ENCODE measurements at places on chromosomes 6 and 20. TPM values are rescaled to one million over a fixed set of nuclear protein-coding genes. Genes with fewer than 3 reads are reported as not detected.

The NAPB gene
- total RNA-seq = 6.4 TPM

The OTOR gene
- not detected for total RNA-seq

The COL10A1 gene
- total RNA-seq = not detected

The C20orf204 gene
- 0.85 TPM for total RNA-seq

The SOX18 gene
- not detected for total RNA-seq

The MPIG6B gene
- total RNA-seq = not detected

The COL9A1 gene
- not detected for total RNA-seq

The DYNLT2 gene
- 0.72 TPM for total RNA-seq

The GHRH gene
- not detected for total RNA-seq

The HLA-DMB gene
- 0.96 TPM for total RNA-seq

The AGER gene
- total RNA-seq = not detected

The WFDC10B gene
- not detected for total RNA-seq

The PKHD1 gene
- total RNA-seq = under 0.01 TPM

The C6orf15 gene
- not detected for total RNA-seq

The ZC3H12D gene
- total RNA-seq = not detected

The OR2H2 gene
- total RNA-seq = 0.24 TPM

The CCN6 gene
- total RNA-seq = 0.72 TPM

The OR12D3 gene
- not detected for total RNA-seq

The HSPA12B gene
- total RNA-seq = under 0.01 TPM

The MAN1A1 gene
- total RNA-seq = 17.4 TPM

The RTEL1 gene
- 5.3 TPM for total RNA-seq

The SLC16A10 gene
- not detected for total RNA-seq

The R3HDML gene
- not detected for total RNA-seq

The B3GALT4 gene
- total RNA-seq = 3.6 TPM

The MAP1LC3A gene
- 16.6 TPM for total RNA-seq

The BPIFB4 gene
- not detected for total RNA-seq

The DNMT3B gene
- total RNA-seq = 1.9 TPM

The GMPR gene
- total RNA-seq = not detected

The TNFRSF6B gene
- 7.5 TPM for total RNA-seq

The PDYN gene
- not detected for total RNA-seq

The TRIM38 gene
- total RNA-seq = 4.0 TPM

The HDGFL1 gene
- total RNA-seq = not detected

The CAGE1 gene
- total RNA-seq = not detected

The FRS3 gene
- 0.72 TPM for total RNA-seq

The RAD21L1 gene
- not detected for total RNA-seq

The STMND1 gene
- total RNA-seq = not detected

The PREX1 gene
- total RNA-seq = under 0.01 TPM

The PGC gene
- total RNA-seq = not detected

The ARMH2 gene
- total RNA-seq = not detected

The NSFL1C gene
- 16.8 TPM for total RNA-seq

The LPA gene
- total RNA-seq = 0.24 TPM

The DXO gene
- total RNA-seq = 13.2 TPM

The MAP7 gene
- total RNA-seq = 28.7 TPM

The OOEP gene
- total RNA-seq = not detected

The NNAT gene
- not detected for total RNA-seq

The DYNLRB1 gene
- 22.9 TPM for total RNA-seq

The SLC22A1 gene
- not detected for total RNA-seq

The CRISP2 gene
- total RNA-seq = not detected

The ETV7 gene
- total RNA-seq = 0.24 TPM

The PTK7 gene
- total RNA-seq = 121 TPM

The EEF1A2 gene
- total RNA-seq = 0.96 TPM

The VGLL2 gene
- total RNA-seq = not detected

The CLDN20 gene
- total RNA-seq = not detected

The FAM120B gene
- total RNA-seq = 9.4 TPM

The RAMACL gene
- 0.72 TPM for total RNA-seq

The CABLES2 gene
- 0.24 TPM for total RNA-seq

The LY6G6F gene
- total RNA-seq = not detected

The KIF3B gene
- 13.9 TPM for total RNA-seq

The MAPK13 gene
- total RNA-seq = 44.3 TPM
